ENCODE measurements at places on chromosomes 12 and 14.

DNA sequence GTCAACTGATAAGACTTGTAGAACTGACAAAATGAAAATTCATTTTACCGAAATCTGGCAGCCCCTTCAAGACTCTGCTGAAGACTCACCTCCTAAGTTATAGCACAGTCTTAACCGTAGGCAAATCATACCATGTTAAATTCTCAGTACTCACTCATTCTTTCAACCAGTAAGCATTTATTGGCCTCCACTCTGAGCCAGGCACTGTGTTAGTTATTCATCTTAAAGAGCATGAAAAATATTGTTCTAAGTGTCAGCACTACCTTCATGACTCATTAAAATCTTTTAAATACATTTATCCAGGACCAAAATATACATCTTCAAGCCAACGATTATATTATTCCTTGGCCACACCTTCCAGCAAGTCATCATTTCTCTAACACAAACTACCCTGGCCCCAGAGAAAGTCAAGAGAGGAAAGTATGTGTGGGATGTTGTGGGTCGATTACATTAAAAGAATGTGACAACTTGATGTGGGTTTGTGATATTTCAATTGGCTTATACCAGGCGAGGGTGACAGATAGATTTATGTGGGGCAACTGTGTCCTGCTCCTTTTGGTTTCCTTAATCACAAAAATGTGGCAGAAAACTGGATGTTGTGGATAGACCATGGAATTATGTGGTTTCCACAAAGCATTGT, 55.0 kb downstream of the TMEM30B start:
- no peak for DNase-seq

DNA sequence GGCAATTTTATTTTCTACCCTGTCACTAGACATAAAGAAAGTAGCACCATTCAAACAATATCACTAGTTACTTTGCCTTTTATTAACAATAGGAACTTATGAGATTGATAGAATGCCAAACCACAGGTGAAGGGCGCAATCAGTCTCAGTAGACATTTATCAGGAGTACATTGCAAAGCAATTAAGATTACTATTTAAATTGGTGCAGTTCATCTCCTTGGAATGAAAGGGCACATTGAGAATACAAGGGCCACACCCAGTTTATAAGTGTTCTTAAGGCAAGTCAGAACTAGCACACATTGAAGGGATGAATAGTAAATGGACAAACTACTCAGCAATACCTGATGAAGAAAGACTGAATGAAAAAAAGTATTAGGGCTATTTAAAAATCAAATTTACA, 601.4 kb downstream of the C12orf50 start:
- no peak for DNase-seq

- DNase-seq = no peak
Observed at GRCh38 chr14:24441904-24442239, 704 bp downstream of the SDR39U1 start.

DNA sequence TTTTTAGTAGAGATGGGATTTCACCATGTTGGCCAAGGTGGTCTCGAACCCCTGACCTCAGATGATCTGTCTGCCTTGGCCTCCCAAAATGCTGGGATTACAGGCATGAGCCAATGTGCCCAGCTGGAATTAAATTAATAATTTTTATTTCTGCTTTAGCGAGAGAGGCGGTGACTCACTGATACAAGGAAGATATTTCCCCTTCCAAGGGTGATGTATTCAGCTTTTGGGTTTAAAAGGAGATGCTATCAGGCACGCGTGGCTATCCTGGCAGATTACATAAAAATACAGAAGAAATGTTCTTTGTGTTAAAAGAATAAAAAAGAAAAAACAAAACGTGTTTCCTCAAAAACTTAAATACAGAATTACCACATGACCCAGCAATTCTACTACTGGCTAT, 12.4 kb upstream of the P2RX7 start:
- DNase-seq = no peak

DNA sequence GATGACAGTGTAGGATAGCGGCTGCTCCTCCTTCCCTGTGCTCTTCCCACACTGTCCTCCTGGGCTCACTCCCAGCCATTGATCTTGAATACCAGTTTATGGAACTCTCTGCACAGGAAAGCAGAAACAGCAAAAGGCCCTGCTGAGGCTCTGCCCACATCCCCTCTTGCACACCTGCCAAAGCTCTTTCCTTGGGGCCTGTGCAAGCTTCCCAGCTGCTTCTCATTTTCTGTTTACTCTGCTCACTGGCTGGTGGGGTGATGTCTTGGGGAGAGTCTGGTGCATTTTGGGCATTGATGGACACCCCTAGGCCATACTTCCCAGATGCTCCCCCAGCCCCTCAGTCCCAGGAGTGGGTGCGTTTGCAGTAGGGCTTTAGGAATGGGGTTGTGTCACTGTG, 361.8 kb downstream of the TMEM121 start:
- no peak for DNase-seq

DNA sequence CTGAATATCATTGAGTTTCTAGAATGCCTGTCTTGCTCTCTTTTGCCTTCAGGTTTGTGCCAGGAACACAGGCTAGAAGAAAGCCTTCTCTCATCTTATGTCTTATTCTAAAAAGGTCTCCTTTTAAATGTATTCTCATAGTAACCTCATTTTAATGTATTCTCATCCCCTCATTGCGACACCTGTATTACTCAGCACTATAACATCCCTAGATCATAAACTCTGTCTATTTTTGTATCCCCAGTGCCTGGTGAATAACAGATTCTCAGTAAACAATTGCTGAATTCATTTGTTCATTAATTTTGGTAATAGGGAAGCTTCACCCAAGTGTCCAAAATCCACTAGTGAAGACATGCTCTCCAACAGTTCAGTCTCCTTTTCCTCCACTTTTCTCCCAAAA, 8.8 kb upstream of the LRRK2 start:
- DNase-seq = no peak

DNA sequence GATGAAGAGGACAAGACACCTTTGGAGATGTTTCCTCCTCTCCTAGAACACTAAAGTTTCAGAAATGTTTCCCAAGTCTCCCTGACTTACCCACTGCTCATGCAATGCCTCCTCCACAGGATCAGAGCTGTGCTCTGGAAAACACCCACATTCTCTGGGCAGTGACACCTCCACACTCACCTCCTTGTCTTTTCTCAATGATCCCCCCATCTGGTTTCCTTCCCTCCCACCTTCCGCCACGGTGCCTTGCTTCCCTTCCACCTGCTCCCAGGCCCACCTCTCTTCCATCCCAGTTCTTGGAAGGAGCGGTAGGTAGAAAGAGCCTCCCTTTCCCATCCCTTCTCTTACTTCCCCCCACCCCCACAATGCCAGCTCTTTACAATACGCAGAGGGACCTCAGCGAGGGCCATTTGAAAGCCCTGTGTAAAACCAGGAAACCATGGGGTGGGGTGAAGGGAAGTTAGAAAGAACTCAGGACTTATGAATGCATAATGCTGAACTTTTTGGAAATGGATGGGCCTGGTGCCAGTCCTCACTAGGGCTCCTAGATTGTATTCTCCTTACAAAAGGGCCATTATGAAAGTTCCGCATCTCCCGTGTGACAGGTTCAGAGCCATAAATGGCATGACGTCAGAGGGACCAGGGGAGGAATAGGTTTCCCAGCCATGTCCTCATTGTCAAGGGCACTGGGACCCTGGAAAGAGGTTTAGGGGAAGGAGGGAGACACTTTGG, 12.8 kb downstream of the FBLN5 start:
- DNase-seq = no peak

GRCh38 chr12:124827588-124828184, 36.0 kb downstream of the SCARB1 start:
- no peak for DNase-seq

GRCh38 chr12:106987846-106988245, 900 bp upstream of the MTERF2 start:
- no peak for DNase-seq

All from effector CD4-positive, alpha-beta T cell (primary cell).